ENCODE measurements at places on chromosomes 12 and 14.

GRCh38 chr12:843609-844008 is 91.2 kb downstream of the WNK1 start:
- no peak for DNase-seq

DNA sequence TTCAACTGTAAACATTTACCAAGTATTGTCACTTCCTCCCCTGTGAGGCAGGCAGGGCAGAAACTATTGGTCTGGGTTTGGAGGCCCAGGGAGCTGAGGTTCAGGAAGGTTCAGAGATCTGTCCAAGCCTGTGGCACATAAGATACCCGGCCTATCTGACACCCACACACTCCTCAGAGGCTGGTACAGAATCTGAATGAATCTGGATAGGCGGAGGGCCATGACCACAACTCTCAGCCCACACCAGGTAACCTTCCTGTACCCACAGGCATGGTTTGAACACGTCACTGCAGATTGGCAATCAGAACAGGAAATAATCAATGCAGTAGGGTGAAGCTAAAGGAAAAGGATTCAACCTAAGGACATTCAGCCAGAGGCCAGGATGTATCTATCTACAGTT is 92.8 kb upstream of the TMCC3 start:
- no peak for DNase-seq

GRCh38 chr12:109998241-109998903 is 858 bp upstream of the ANKRD13A start:
- DNase-seq: no peak

- no peak for DNase-seq
Measured at GRCh38 chr12:51449580-51450246, 25.1 kb downstream of the SLC4A8 start.

- DNase-seq: no peak
Measured at GRCh38 chr14:94356379-94357056, 31.9 kb downstream of the SERPINA1 start.

DNA sequence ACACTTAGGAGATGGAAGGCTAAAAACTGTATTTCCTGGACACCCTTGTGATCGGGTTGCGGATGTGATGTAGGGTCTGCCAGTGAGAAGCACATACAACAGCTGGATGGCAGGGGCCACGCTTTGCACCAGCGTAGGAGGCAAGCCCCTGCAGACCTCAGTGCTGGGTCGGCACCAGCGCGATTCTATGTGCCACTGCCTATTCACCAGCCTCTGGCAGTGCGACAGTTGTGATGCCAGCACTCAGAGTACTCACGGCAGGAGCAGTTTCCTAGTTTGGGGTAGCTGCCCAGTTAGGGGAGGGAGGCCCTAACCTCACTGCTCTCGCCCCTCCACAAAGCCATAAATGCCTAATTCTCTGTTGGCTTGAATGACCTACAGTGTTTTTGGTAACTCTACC is 31.6 kb downstream of the SPTLC2 start:
- no peak for DNase-seq

GRCh38 chr12:110796952-110797351 is 49.8 kb upstream of the CCDC63 start:
- no peak for DNase-seq

Data from CD4-positive, alpha-beta T cell treated with Interleukin-6 for 4 hours (primary cell).